Stimulated activated naive CD4-positive, alpha-beta T cell (primary cell): ENCODE measurements at places on chromosomes 4 and X.

DNA sequence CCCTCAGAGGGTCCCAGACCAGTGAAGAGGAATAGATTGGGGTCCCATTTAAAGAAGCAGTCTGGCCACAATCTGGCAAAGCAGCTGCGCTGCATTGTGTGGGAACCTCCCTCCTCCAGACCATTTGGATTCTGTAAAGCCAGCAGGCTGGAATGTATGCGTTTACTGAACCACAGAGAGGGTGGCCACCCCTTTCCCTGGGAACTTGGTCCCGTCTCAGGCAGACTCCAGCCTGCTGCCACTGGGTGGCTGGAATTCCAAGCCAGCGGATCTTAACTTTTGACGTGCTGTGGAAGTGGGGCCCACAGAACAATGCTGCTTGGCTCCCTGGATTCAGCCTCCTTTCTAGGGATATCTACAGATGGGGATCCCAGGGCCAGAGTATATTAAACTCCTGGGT lies 307.2 kb downstream of the DACH2 start:
- no peak for DNase-seq

GRCh38 chr4:182968917-182969650 lies 51.9 kb upstream of the DCTD start:
- DNase-seq: no peak

DNA sequence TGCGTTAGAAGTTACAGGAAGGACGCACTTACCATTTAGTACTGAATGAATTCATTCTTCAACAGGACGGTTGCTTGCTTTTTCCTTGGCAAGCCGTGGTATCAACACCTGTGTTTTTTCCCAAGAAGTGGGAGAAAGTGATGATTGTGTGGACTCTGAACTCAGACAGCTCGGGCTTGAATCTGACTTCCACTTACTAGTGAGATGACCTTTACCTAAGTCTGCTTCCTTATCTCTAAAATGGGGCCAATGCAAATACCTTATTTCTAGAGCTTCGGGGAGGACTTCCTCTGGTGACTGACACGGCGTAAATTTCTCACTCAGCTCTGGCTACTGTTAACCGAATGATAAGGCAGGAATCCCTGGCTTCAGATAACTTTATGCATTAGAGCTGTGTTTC lies 146.8 kb upstream of the RBPJ start:
- DNase-seq: no peak

- no peak for DNase-seq
These were observed 130.6 kb upstream of the GLRA2 start for GRCh38 chrX:14398725-14399124.

- DNase-seq: no peak
These were observed 1.1 kb upstream of the EDNRA start for GRCh38 chr4:147479786-147480185.

DNA sequence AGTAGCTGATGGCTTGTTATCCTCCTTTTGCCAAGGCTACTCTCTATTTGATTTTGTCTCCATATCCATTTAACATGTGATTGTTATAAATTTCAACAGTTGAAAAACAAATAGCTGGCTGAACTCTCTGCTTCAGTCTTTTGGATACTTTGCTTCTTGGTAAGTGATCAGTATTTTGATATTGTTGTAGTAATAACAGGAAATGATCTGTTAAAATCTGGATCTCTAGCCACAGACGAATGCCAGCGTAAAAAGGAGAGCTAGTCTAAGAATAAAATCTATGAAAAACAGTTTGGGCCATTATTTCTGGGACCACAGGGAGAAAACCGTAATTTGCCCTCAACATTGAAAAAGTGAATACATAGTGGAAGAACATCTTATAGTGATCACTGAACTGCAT lies 113.8 kb downstream of the ANAPC10 start:
- DNase-seq: no peak

- no peak for DNase-seq
These were observed 1608.7 kb downstream of the STIM2 start for GRCh38 chr4:28469387-28469786.

GRCh38 chrX:133698298-133698697 lies 283.0 kb upstream of the GPC4 start:
- DNase-seq: no peak

- DNase-seq: no peak
These were observed 219.4 kb downstream of the SLC4A4 start for GRCh38 chr4:71558248-71558647.
